Activated B cell treated with CpG ODN at 0.5 μM for 24 hours (primary cell): ENCODE measurements at places on chromosomes 3 and 15.

DNA sequence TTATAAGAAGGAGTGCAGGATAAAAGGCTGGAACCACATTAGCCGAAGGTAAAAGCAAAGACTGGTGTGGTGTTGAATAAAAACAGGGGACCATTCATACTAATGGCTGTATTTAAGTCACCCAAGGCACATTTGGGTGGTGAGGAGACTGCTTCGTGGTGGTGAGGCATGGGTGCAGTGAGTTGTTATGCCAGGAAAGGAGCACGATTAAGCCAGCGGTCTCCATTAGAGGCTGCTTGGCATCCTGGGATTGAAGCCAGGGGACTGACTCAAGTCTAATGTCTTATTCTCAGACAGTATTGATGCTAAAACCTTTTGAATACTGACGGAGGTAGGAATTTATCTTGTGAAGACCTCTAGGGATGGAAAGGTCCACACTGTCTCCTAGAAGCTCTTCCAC lies 21.9 kb downstream of the FEM1B start:
- no peaks in the 10 kb centered on the region for H3K27me3 ChIP-seq
- DNase-seq, result no peak
- peaks cover 9% of the 10 kb centered on the region for H3K36me3 ChIP-seq
- peak overlapping the region; percentile 77 for H3K27ac ChIP-seq
- H3K4me3 ChIP-seq, result peak overlapping the region; percentile 21
- peaks cover 19% of the 10 kb centered on the region for H3K4me1 ChIP-seq

DNA sequence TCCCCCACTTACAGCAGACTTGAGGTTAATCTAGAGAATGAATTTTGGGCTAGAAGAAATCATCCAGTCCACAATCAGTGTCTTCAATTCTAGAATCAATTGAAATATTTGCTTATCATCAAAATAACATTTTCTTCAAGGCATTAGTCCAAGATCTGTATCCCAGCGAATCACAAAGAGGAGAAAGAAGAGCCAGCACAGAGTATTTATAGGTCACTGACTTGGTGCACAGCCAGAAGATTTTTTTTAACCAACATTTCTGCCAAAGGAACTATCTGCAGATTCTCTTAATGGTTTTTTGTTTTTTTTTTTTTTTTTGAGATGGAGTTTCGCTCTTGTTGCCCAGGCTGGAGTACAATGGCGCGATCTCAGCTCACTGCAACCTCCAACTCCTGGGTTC lies 178.2 kb downstream of the TNIK start:
- no peak overlapping the region for H3K27ac ChIP-seq
- H3K4me1 ChIP-seq, result peaks cover 5% of the 10 kb centered on the region
- no peaks in the 10 kb centered on the region for H3K27me3 ChIP-seq

DNA sequence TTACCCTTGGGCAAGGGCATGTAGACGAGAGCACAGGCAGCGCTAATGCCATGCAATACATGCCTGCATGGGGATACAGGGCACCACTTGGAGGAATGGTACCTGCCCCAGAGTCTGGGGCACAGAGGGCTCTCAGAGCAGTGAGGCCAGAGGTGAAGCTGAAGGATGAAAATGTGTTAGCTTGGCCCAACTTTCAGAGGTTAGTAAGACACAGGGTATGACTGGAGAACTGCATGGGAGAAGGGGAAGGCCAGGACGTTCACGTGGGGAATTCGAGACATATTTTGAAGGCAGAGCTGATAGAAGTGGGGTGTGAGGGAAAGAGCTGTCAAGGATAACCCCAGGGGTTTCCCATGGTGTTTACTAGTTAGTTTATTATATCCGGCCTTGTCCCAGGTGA lies 19.6 kb downstream of the CSRNP1 start:
- H3K4me3 ChIP-seq, result no peak overlapping the region
- no peaks in the 10 kb centered on the region for H3K4me1 ChIP-seq
- DNase-seq, result no peak
- no peaks in the 10 kb centered on the region for H3K27me3 ChIP-seq

DNA sequence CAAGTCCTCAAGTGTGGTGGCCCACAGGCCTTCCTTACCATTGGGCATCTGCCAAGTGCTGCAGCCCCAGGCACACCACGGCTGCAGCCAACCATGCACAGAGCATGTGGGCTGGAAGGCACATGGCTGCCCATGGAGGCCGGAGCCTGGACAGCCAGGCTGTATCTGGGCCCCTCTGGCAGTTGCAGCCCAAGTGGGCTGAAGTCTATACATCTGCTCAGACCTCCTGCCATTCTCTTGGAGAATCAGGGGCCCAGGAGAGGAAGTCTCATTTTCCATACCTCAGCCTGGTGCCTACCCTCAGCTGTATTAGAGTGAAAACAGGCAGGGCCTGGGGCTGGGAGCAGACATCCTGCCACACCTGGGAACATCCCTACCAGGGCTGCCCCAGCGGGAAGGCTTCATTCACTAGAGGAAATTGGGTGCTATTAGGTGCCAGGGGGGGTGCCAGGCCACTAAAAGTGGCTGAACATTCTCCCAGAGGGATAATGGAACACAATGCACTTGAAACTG lies 48.0 kb upstream of the SLCO2A1 start:
- H3K27me3 ChIP-seq, result peaks cover 2% of the 10 kb centered on the region
- no peak overlapping the region for H3K27ac ChIP-seq
- H3K4me3 ChIP-seq, result no peak overlapping the region
- no peaks in the 10 kb centered on the region for H3K4me1 ChIP-seq

DNA sequence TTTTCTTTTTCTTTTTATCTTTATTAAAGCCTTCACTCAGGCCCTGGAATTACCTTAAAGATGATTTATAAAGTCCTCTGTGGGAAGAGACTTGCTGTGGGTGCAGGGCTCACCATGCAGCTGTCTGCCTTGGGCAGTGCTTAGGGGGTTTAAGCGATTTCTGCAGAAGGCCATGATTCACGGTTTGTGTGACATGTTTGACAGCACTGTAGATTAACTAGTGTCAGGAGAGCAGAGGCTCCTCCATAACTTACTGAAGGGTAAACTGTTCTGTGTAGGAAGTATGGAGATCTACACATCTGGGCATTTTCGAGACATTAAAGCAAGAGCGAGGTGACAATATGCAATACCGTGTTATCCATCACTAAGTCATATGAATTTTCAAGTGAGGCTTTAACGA lies 137.7 kb downstream of the LRIG1 start:
- DNase-seq, result no peak
- no peaks in the 10 kb centered on the region for H3K4me1 ChIP-seq
- H3K4me3 ChIP-seq, result no peak overlapping the region

DNA sequence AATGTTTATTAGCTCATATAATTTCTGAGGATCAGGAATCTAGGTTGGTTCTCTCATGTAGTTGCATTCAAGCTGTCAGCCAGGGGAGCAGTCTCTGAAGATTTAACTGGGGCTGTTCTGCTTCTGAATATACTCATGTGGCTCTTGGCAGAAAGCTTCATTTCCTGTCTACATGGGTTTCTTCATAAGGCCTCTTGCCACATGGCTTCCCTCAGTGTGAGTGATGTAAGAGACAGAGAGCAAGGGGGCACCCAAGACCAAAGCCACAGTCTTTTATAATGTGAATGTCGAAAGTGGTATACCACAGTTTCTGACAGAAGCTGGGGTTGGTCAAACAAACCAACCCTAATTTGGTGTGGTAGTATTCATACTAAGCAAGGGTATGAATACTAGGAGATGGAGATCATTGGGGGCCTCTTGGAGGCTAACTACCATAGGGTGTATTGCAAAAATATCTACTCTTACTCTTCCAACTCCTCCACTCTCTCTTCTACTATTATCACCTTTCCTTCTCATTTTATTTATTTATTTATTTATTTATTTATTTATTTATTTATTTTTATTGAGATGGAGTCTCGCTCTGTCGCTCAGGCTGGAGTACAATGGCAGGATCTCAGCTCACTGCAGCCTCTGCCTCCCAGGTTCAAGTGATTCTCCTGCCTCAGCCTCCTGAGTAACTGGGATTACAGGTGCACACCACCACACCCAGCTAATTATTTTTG lies 123.8 kb downstream of the B3GALNT1 start:
- H3K4me3 ChIP-seq, result no peak overlapping the region
- no peak for DNase-seq
- H3K4me1 ChIP-seq, result peaks cover 18% of the 10 kb centered on the region
- no peaks in the 10 kb centered on the region for H3K36me3 ChIP-seq
- H3K27me3 ChIP-seq, result no peaks in the 10 kb centered on the region

DNA sequence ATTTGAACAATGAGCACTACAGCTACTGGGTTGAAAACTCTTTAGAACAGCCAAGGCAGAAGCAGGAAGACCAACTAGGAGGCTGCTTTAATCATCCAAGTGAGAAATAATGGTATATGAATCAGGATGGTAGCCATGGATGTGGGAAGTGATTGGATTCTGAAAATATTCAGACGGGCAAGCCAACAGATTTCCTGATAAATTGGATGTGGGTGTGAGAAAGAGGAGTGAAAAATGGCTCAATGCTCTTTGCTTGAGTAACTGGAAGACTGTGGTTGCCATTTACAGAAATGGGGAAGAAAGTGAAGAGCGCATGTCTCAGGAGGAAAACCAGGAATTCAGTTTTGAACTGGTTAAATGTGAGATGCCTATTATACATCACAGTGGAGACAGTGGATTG lies 50.4 kb downstream of the ISL2 start:
- no peak overlapping the region for H3K27ac ChIP-seq
- no peak for DNase-seq
- H3K4me1 ChIP-seq, result no peaks in the 10 kb centered on the region
- peaks cover 12% of the 10 kb centered on the region for H3K36me3 ChIP-seq

GRCh38 chr3:112587336-112587735 lies 25.5 kb downstream of the SLC35A5 start:
- peaks cover 82% of the 10 kb centered on the region for H3K36me3 ChIP-seq
- no peak overlapping the region for H3K4me3 ChIP-seq
- no peak for DNase-seq
- peak overlapping the region; percentile 42 for H3K27ac ChIP-seq

- no peak overlapping the region for H3K4me3 ChIP-seq
- H3K27me3 ChIP-seq, result peaks cover 7% of the 10 kb centered on the region
- H3K36me3 ChIP-seq, result no peaks in the 10 kb centered on the region
- no peak overlapping the region for H3K27ac ChIP-seq
These were observed 30.4 kb upstream of the BDH1 start for GRCh38 chr3:197586181-197586580.

- H3K27me3 ChIP-seq, result no peaks in the 10 kb centered on the region
- no peak overlapping the region for H3K27ac ChIP-seq
- DNase-seq, result no peak
- H3K36me3 ChIP-seq, result no peaks in the 10 kb centered on the region
- H3K4me1 ChIP-seq, result peaks cover 16% of the 10 kb centered on the region
These were observed 299.4 kb upstream of the RORA start for GRCh38 chr15:61528581-61528910.

GRCh38 chr3:128190501-128190900 lies 37.2 kb downstream of the EEFSEC start:
- no peak for DNase-seq
- no peak overlapping the region for H3K27ac ChIP-seq
- peaks cover 10% of the 10 kb centered on the region for H3K4me1 ChIP-seq
- H3K4me3 ChIP-seq, result no peak overlapping the region
- no peaks in the 10 kb centered on the region for H3K36me3 ChIP-seq
- no peaks in the 10 kb centered on the region for H3K27me3 ChIP-seq

DNA sequence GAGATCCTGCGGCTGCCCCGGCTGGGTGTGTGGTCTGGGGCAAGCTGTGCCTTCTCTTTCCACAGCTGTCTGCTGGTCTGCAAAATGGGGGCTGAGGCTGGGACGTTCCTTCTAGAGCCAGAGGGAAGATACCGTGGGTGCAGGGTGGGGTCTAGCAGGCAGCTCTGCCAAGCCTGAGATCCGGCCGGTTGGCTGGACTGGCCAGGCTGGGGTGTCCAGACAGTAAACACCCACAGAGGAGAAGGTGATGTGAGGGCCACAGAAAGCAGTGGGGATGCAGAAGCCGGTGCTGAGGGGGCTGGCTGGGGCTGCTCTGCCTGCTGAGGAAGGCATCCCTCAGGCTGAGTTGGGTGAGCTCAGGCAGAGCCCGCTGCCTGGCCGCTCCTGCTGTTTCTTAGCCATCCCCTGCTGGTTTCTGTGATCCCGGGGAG lies 46.1 kb downstream of the FBLN2 start:
- H3K27ac ChIP-seq, result no peak overlapping the region
- no peak for DNase-seq
- H3K27me3 ChIP-seq, result no peaks in the 10 kb centered on the region
- no peak overlapping the region for H3K4me3 ChIP-seq
- H3K4me1 ChIP-seq, result no peaks in the 10 kb centered on the region

GRCh38 chr3:156825795-156826143 lies 384 bp upstream of the LEKR1 start:
- DNase-seq, result no peak
- peaks cover 23% of the 10 kb centered on the region for H3K4me1 ChIP-seq
- no peaks in the 10 kb centered on the region for H3K27me3 ChIP-seq

GRCh38 chr15:66498501-66499386 lies 1.2 kb upstream of the SNAPC5 start:
- H3K4me1 ChIP-seq, result peaks cover 53% of the 10 kb centered on the region
- peak overlapping the region; percentile 93 for H3K27ac ChIP-seq
- no peak overlapping the region for H3K4me3 ChIP-seq
- DNase-seq, result no peak
- H3K36me3 ChIP-seq, result peaks cover 91% of the 10 kb centered on the region

- no peak overlapping the region for H3K27ac ChIP-seq
- H3K4me1 ChIP-seq, result no peaks in the 10 kb centered on the region
- H3K27me3 ChIP-seq, result no peaks in the 10 kb centered on the region
- no peak for DNase-seq
- H3K36me3 ChIP-seq, result no peaks in the 10 kb centered on the region
These were observed 1072.7 kb downstream of the EPHA3 start for GRCh38 chr3:90180096-90180495.

DNA sequence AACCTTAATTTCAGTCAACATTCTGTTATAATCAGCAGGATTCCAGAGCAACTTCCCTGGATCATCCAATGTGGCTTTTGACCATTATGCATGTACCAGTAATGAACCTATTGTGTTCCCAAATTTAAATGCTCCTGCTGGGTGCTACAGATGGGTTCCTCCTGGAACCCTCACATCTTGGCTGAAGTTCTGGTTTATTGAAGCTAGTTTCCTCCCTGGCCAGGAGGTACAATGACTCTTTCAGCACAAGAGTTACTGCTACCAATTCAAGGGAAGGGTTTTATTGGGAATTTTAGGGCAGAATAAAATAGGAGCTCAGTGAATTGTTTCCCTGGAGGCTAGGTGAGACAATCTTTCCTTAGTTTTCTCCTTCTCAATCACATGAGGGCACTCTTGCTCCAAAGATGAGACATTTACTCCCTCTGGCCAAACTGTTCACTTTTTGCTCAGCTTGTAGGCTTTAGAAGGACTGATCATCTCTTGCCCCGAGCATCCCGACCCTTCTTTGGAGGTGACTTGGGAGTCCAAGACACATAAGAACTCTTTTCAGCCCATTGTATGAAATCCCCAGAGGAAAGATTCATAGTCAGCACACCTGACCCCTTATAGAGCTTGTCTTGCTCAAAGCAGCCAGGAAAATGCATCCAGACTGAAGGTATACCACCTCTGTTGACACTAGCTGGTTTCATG lies 8.8 kb upstream of the NPHP3 start:
- H3K4me3 ChIP-seq, result no peak overlapping the region
- no peaks in the 10 kb centered on the region for H3K36me3 ChIP-seq
- no peak for DNase-seq
- no peak overlapping the region for H3K27ac ChIP-seq

DNA sequence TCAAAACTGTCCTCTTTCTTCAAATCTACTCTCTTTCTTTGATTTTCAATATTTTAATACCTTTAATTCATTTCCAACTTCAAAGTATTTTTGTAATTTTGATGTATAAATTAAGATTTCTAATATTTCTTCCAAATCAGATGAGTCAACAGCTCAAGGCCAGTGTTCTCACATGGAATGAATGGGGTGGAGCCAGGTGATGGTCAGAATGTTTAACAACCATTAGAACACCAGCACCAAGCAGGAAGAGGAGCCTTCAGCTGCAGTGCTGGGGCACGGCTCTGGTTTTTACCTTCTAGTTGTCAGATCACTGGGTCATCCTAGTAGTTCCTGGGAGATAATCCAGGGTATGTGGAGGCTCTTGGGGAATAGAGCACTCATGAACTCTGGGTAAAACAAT lies 494.5 kb upstream of the PDZRN3 start:
- no peaks in the 10 kb centered on the region for H3K4me1 ChIP-seq
- no peak overlapping the region for H3K27ac ChIP-seq
- no peak for DNase-seq
- no peaks in the 10 kb centered on the region for H3K27me3 ChIP-seq
- H3K4me3 ChIP-seq, result no peak overlapping the region
